A549 treated with AZD2906 at 1 μM for 4 hours (cell line): ENCODE measurements at places on chromosomes 6 and 20. TPM values are rescaled to one million over a fixed set of nuclear protein-coding genes. Genes with fewer than 3 reads are reported as not detected.

PM20D2 gene
- total RNA-seq, result 11.0 to 14.8 TPM (median 14.1 TPM) in 5 replicates

PPP1R16B gene
- total RNA-seq, result 0.08 to 0.17 TPM (median 0.15 TPM) in 5 replicates

PACSIN1 gene
- total RNA-seq, result 0.03 to 0.34 TPM (median 0.07 TPM) in 5 replicates

C6orf58 gene
- 0.07 to 0.18 TPM (median 0.13 TPM) in 5 replicates for total RNA-seq

CDKAL1 gene
- total RNA-seq, result 2.8 to 4.5 TPM (median 3.0 TPM) in 5 replicates

FAM8A1 gene
- 3.5 to 4.8 TPM (median 4.1 TPM) in 5 replicates for total RNA-seq

ISM1 gene
- total RNA-seq, result 0.12 to 0.29 TPM (median 0.16 TPM) in 5 replicates

NXT1 gene
- 53.6 to 74.5 TPM (median 69.4 TPM) in 5 replicates for total RNA-seq

PCIF1 gene
- total RNA-seq, result 28.6 to 37.2 TPM (median 33.6 TPM) in 5 replicates

SEL1L2 gene
- total RNA-seq, result not detected in 5 replicates

JPH2 gene
- total RNA-seq, result 5.9 to 7.9 TPM (median 7.8 TPM) in 5 replicates

MLN gene
- total RNA-seq, result not detected in 5 replicates

DSP gene
- total RNA-seq, result 33.0 to 56.4 TPM (median 40.4 TPM) in 5 replicates

EYA2 gene
- total RNA-seq, result 1.8 to 2.6 TPM (median 2.3 TPM) in 5 replicates

HMGA1 gene
- total RNA-seq, result 422 to 601 TPM (median 521 TPM) in 5 replicates

TAPBP gene
- 34.6 to 39.1 TPM (median 36.6 TPM) in 5 replicates for total RNA-seq

PRIM2 gene
- total RNA-seq, result 10.8 to 12.6 TPM (median 11.5 TPM) in 5 replicates

ADGRG6 gene
- 47.7 to 66.8 TPM (median 63.5 TPM) in 5 replicates for total RNA-seq

LZTS3 gene
- total RNA-seq, result 4.4 to 5.9 TPM (median 5.6 TPM) in 5 replicates

CGA gene
- total RNA-seq, result 0.34 to 0.58 TPM (median 0.37 TPM) in 5 replicates

DLK2 gene
- 5.6 to 9.0 TPM (median 8.9 TPM) in 5 replicates for total RNA-seq

SLC22A2 gene
- not detected in 5 replicates for total RNA-seq

PKIB gene
- 0.53 to 0.94 TPM (median 0.63 TPM) in 5 replicates for total RNA-seq

MYBL2 gene
- total RNA-seq, result 77.2 to 82.4 TPM (median 77.9 TPM) in 5 replicates

TBX18 gene
- 18.9 to 21.7 TPM (median 20.3 TPM) in 5 replicates for total RNA-seq

CEBPB gene
- total RNA-seq, result 156 to 353 TPM (median 327 TPM) in 5 replicates

RIPPLY2 gene
- 0.33 to 0.70 TPM (median 0.38 TPM) in 5 replicates for total RNA-seq

MCCD1 gene
- total RNA-seq, result not detected in 5 replicates

REV3L gene
- total RNA-seq, result 7.1 to 10.8 TPM (median 7.3 TPM) in 5 replicates

SPATS1 gene
- not detected in 5 replicates for total RNA-seq

PSMF1 gene
- total RNA-seq, result 203 to 240 TPM (median 221 TPM) in 5 replicates

RFX6 gene
- not detected in 5 replicates for total RNA-seq

RAMACL gene
- 0.08 to 0.22 TPM (median 0.14 TPM) in 5 replicates for total RNA-seq

IYD gene
- total RNA-seq, result 0.01 to 0.02 TPM (median 0.01 TPM) in 3 of 5 replicates, not detected in the others

CLVS2 gene
- 0.13 to 0.23 TPM (median 0.18 TPM) in 5 replicates for total RNA-seq

OOEP gene
- not detected in 5 replicates for total RNA-seq

PHF3 gene
- total RNA-seq, result 7.3 to 12.4 TPM (median 8.5 TPM) in 5 replicates

CD40 gene
- 3.5 to 5.2 TPM (median 4.3 TPM) in 5 replicates for total RNA-seq
